ENCODE measurements at places on chromosomes 6 and 20.

GRCh38 chr6:43105538-43106222 lies 29.6 kb downstream of the PTK7 start:
- no peak for DNase-seq

DNA sequence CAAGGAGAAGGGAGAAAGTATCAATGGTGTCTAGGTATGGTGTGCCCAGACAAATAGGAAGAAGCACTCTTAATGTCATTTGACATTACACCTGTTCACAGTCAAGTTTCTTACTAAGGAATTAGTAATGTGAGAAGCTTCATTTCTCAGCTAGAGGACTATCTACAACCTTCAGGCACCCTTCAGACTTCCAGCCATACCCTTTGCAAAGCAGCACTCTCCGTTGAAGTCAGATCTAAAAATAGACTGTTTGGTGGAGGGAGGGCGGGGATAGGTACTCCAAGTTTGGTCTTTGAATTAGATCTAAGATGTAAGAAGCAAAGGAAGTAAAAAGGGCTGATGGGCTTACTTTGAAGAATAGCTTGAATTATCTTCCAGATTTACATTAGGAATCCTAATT lies 311.1 kb downstream of the SLC35F1 start:
- DNase-seq, result no peak

DNA sequence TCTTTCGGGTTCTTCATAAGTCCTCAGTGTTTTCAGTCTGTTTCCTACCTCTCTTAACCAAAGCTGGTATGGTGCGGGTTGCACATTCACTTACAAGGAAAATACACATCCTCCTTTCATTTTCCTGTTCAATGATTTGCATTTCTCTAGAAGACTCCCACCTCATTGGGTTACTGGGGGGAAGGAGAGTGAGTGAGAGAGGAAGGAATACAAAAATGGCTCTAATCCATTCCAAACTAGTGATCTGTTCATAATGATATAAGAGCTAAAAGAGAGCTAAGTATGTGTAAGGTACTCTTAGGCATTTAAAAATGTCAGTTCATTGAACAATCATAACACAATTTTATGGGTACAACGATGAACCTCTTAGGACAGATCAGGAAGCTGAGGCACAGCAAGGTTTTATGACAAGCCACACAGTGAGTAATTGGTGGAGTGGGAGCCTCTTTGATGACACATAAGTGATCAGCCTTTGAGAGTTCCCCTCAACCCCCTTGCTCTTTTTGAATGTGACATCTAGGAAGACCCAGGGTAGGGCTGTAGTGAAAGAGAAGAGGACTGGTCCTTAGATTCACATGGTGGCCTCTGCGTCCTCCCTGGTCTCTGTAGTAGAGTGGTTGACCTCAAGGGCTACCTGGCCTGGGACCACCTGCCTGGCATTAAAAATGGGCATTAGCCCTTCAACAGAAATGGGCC lies 328.4 kb upstream of the SOX4 start:
- DNase-seq, result no peak

DNA sequence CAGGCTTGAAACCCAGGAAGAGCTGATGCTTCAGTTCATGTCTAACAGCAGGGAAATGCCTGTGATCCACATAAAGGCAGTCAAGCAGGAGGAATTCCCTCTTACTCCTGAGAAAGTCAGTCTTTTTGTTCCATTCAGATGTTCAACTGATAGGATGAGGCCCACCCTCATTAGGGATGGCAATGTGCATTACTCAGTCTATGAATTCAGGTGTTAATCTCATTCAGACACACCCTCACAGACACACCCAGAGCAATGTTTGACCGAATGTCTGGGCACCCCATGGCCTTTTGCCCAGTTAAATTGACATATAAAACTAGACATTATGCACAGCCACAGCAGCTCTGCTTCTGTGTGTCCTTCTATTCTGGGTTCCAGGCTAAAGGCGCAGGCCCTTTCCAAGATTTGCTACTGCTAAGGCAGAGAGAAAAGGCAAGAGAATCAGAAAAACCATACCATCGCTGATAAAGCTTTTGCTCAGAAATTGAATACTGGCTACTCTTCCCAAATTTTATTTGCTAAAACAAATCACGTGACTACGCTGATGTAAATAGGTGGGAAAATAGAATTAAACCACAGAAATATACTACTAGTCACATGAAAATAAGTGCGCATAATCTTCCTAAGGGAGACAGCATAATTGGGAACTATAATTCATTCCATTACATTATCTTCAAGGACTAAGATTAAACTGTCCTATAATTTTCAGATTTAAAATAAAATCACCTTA lies 625.0 kb upstream of the MAN1A1 start:
- no peak for DNase-seq

- DNase-seq, result no peak
Observed at GRCh38 chr20:58876437-58876836, 23.9 kb downstream of the GNAS start.

- DNase-seq, result no peak
Observed at GRCh38 chr6:9437836-9438235, 977.0 kb downstream of the TFAP2A start.

DNA sequence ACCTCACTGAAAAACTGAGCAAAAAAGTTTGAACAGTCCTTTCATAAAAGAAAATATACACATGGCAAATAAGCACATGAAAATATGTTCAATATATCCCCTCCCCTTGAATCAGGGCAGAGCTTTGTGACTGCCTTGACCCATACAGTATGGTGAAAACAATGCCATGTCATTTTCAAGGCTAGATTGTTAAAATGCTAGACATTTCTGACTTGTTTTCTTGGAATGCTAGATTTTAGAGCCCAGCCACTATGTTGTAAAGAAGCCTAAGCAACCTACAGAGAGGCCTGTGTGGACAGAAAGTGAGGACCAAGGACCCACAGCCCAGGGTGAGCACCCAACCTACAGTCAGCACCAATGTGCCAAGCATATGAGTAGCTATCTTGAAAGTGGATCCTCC lies 17.1 kb upstream of the ASF1A start:
- DNase-seq, result no peak

DNA sequence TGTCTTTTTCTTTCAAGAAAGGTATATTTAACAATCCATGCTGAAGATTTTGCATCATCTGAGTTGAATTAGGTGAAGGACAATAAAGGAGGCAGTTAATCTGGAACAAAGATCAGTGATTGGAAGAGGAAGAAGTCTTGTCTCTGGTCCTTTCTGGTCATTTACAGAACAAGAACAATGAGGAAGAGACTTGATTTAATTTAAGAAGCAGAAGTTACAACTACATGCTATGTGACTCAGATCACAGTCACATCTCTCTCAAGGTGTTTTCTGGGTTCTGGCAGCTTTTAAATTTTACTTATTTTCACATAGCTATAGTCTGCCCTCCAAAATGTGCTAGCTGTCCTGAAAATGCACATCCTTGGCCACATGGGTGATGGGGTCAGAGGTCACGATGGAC lies 53.5 kb upstream of the DEK start:
- DNase-seq, result no peak

- DNase-seq, result no peak
Observed at GRCh38 chr6:142833054-142833453, 111.9 kb downstream of the HIVEP2 start.

DNA sequence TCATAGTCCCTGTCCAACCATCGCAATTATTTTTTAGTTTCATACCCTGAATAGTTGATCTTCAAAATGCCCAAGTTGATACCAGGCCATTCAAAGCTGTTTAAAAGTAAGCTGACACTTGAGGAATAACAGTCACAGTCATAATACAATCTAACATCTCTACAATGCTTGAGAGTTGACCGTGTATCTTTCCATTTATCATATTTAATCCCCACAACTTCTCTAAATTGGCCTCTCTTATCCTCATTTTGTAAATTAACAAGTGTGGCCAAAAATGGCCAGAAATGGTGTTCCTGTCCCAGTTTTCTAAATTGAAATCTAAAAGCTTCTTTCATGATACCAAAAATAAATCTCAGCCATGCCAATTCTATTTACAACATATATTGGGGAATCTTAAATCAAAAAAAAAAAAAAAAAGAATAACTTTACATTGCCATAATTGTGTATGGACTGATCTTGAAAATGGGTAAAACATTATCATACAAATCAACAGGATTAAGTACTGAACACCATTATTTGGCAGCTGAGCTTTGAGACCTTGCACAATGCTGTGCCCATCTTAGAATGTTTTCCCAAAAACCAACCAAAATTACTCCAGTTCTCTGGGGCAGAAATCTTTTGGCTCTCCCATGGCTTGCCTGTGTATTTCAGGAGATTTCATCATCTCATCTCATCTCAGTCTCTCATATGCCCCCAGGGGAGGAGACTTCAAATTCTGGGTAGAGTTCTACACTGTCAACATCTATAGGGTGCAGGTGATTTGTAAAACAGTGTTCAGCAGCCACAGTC lies 448.7 kb upstream of the JARID2 start:
- DNase-seq, result no peak

DNA sequence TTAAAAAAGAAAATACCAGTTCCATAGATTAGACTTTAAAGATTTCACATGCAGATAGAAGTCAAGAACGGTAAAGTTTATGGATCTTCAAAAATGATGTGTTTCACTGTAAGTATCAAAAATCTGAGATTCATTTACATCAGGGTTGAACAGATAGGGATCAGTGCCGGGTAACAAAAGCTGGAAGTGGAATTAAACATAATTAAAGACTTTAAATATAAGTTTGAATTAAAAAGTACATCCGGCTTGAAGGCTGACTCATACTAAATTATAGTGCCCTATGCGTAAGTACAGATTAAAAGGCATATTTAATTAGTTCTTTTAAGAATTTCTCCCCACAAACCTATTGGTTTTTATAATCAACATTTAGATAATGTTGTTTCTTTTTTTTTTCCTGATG lies 312.7 kb downstream of the PRL start:
- no peak for DNase-seq

GRCh38 chr6:150719831-150720230 lies 120.1 kb downstream of the PLEKHG1 start:
- no peak for DNase-seq

DNA sequence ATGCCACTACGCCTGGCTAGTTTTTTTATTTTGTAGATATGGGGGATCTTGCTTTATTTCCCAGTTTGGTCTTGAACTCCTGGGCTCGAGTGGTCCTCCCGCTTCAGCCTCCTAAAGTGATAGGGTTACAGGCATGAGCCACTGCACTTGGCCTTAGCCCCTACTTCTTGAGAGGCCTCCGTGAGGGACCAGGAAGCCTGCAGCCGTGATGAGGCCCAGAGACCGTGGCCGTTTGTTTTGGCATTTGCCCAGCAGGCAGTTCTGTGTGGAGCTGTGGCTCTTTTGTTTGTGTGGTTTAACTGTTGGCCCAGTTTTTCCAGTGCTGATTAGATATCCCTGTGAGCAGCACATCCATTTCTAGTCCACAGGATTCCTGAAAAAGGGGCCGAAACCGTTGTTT lies 39.8 kb downstream of the SRSF3 start:
- peak; percentile 47 for DNase-seq

GRCh38 chr6:129500958-129501739 lies 208.8 kb downstream of the ARHGAP18 start:
- DNase-seq, result peak; percentile 43

- DNase-seq, result no peak
Observed at GRCh38 chr6:38634518-38634917, 5.2 kb downstream of the BTBD9 start.

GRCh38 chr20:50843331-50844276 lies 48.7 kb downstream of the BCAS4 start:
- no peak for DNase-seq

- no peak for DNase-seq
Observed at GRCh38 chr6:157035546-157035945, 258.4 kb downstream of the ARID1B start.

DNA sequence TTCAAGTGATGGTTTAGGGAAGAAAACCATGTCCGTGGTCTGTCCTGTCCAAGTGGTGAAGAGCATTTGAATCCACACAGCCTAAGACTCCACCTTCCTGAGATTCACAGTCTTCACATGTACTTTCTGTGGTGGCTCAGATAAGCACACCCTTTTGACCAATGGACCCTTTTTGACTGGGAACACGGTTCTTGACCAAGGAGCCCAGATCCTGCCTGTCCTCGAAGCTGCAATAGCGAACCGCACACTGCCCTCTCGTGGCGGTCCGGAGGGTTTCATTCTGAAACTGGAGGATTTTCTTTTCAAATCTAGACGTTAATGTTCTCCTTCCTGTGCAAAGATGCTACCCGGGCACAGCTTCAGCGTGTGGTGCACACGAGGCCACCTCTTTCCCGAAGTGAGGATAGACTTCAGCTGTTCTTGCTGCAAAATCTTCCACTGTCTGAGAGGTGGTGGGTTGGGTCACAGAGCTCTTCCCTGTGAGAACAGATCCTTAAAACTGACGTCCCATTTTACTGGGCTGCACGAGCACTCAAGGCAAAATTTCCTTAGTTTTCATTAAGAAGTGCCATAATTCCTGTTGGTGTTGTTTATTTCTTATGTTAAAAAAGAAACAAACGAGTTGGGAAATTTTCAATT lies 90.5 kb downstream of the SYNJ2 start:
- peak; percentile 77 for DNase-seq

- no peak for DNase-seq
Observed at GRCh38 chr6:57013521-57013926, 33.0 kb upstream of the KIAA1586 start.

- DNase-seq, result no peak
Observed at GRCh38 chr6:43011207-43011606, 2.5 kb downstream of the MEA1 start.

DNA sequence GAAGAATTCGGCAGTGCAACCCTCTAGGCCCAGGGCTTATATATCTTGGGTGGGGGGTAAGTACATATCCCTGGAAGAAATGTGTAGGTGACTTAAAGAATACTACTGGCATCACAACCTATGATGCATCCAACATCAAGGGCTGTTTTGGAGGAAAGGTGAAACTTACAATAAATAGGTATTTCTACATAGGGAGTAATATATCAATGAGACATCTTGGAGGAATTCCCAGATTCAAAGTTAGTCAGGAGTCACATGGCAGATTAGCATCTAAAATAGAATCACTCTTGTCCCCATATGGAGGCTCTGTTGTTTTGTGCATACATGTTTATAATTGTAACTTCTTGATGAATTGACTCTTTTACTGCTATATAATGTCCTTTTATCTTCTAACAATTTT lies 375.5 kb downstream of the PAX1 start:
- no peak for DNase-seq

- no peak for DNase-seq
Observed at GRCh38 chr6:122859676-122860075, 70.6 kb downstream of the SMPDL3A start.

- no peak for DNase-seq
Observed at GRCh38 chr6:42394151-42394550, 57.6 kb downstream of the TRERF1 start.

- no peak for DNase-seq
Observed at GRCh38 chr6:121521164-121521555, 85.7 kb downstream of the GJA1 start.

All from retina (tissue), 1 donor.